ENCODE measurements at places on chromosomes 3 and 15. TPM values are rescaled to one million over a fixed set of nuclear protein-coding genes. Genes with fewer than 3 reads are reported as not detected.

GRCh38 chr3:151276687-151277042, 1.7 kb downstream of the P2RY14 start:
- peaks cover 7% of the 10 kb centered on the region for H3K27me3 ChIP-seq
- no peak for DNase-seq
- H3K36me3 ChIP-seq: no peaks in the 10 kb centered on the region
- H3K27ac ChIP-seq: no peak overlapping the region

DNA sequence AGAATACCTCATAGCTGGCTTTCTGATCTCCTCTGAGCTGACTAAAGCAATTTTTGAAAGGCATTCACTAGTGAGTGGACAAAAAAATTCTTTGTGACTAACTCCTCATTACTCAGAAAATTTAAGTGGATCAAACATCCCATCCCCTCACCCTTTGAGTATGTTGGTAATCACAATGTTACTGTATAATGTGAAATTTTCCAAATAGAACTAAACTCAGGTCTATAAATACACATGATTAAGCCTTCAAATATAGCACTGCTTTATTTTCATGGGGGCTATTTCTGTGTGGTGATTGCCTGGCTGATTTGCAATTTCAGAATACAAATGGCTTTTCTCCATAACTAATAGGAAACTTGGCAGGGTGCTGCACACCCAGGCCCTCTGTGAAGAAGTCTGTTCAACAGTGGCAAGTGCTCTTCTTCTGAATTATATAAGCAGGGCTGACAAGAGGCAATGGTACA, 45.9 kb upstream of the ACTC1 start:
- no peak overlapping the region for H3K4me3 ChIP-seq
- H3K4me1 ChIP-seq: peaks cover 29% of the 10 kb centered on the region
- no peaks in the 10 kb centered on the region for H3K27me3 ChIP-seq

Gene KLHL40
- not detected for total RNA-seq

DNA sequence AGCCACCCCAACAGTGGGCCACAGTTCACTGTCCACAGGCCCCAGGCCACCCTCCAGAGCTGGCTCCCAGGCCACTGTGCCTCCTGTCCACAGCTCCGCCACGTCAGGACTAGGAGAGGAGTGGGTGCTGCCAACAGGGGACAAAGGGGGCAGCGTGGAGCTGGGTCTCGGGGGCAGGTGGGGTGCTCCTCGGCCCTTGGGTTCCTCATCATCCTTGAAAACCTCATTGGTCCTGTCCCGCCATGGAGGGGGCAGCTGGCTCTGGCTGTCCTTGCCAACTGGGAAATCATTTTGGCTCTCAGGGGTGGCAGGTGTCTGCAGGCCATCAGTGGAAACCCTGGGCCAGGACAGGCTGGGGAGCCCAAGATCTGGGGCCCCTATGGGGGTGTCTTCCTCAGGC, 45.2 kb downstream of the ADAMTS7 start:
- no peaks in the 10 kb centered on the region for H3K27me3 ChIP-seq
- no peak for DNase-seq
- no peaks in the 10 kb centered on the region for H3K4me1 ChIP-seq

Measured in HFFc6 (cell line).